NCI-H2081 (cell line): ENCODE measurements at places on chromosomes 5 and 9.

- DNase-seq = no peak
Observed at GRCh38 chr5:135999406-136000139, 29.2 kb upstream of the TGFBI start.

DNA sequence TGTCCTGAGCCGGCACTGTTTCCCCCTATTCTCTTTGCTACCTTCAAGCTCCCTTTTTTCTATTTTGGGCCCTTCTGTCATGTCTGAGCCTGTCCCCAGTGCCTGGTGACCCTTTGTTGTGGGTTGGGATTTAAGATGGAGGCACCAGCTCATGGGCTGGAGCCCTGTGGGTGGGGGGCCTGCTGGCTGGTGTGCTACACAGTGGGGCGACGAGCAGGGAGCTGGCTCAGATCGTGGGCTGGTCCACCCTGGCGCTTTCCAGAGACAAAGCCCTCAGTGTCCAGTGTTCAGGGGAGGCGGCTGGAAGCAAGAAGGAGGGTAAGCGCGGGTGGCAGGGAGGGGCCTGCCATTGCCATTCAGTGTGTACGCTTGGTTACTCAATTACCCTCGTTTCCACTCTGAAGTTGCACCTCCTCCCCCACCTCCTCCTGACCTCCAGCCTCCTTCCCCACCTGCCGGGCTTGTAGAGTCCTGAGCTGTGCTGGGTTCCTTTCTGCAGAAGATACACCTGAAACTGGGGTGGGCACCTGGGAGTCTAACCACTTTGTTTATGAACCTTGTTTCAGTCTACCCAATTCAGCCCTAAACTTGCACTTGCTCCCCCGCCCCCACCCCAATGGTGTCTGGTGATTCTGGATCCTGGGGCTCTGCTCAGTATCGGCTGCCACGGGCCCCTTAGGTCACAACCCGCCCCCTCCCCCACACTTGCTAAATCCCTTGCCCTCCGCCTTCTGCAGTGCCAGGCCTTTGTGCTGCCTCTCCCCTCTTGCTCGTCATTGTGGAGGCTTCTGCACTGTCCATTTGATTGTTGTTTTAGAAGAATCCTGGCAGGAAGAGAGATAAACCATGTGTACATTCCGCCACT is 49.9 kb downstream of the MVB12B start:
- peak; percentile 15 for DNase-seq

- DNase-seq = no peak
Observed at GRCh38 chr9:98010445-98010844, 27.3 kb downstream of the ANP32B start.

DNA sequence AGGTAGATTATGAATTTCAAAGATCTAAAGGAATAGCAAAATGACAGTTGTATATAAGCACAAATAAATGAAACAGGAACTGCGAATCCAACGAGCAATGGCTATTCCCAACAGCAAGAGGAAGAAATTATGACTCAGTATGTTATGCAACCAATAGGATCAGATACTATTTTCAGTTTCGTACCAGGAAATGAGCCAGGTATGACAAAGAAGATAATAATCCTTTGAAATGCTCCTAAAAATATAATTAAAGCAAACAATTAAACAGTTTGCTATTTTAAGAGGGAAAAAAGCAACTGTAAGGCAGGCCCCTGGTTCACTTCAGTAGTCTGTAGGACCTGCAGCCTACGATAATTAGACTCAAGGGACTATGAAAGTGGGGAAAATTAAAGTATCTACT is 58.9 kb downstream of the AUH start:
- DNase-seq = no peak

GRCh38 chr9:4137234-4137633 is 162.6 kb downstream of the GLIS3 start:
- no peak for DNase-seq

DNA sequence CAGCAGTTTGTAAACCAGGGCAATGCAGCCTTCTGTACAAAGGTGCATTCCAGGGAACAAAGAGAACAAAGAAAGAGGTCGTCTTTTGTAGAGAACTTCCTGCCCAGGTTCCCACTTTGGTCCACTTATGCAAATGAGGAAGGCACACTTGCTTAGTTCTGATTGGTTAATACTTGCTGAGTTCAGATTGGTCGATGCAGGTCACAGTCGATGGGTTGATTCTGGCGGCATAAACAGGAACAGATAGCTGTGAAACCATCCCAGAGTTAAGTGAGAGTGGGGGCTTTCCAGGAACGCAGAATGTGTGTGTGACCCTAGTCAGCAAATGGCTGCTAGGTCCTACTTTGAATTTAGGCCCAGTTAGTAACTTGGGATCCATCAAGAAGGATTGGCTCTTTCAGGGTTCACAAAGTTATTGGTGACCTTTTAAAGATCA is 1.8 kb upstream of the ADAMTS13 start:
- no peak for DNase-seq

DNA sequence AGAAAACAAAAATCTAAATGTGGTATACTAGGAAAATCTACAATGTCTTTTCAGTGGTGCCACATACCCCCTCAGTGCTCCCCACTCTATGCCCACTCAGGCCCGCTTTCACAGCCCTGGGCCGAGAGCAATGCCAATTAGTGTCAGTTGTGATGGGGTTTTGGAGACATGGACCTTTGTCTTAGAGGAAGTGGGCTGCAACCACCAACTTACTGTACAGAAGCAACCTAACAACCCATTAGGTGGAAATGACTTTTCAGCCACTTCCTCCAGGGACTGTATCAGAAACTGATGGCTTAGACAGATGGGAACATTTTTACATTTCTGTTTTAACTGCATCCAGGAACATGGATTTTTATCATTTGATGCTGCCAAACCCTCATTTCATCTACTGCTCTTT is 268.0 kb downstream of the BNC2 start:
- no peak for DNase-seq

DNA sequence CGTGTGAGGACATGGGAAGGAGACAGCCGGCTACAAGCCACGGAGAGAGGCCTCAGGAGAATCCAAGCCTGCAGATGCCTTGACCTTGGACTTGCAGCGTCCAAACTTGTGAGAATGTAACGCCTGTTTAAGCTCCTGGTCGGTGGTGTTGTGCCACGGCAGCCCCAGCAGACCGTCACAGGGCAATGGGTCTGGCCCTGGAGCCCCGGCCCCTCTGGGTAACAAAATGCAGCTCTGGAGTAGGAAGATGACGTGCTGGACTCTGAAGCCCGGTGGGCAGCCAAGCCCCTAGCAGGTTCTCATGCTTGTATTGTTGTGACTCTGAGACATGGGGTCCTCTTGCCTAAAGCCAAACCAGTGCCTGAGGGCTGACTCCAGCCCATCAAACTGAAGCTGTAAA is 174.7 kb downstream of the IRX2 start:
- no peak for DNase-seq

- DNase-seq = no peak
Observed at GRCh38 chr5:30156156-30156555, 1037.3 kb upstream of the CDH6 start.

DNA sequence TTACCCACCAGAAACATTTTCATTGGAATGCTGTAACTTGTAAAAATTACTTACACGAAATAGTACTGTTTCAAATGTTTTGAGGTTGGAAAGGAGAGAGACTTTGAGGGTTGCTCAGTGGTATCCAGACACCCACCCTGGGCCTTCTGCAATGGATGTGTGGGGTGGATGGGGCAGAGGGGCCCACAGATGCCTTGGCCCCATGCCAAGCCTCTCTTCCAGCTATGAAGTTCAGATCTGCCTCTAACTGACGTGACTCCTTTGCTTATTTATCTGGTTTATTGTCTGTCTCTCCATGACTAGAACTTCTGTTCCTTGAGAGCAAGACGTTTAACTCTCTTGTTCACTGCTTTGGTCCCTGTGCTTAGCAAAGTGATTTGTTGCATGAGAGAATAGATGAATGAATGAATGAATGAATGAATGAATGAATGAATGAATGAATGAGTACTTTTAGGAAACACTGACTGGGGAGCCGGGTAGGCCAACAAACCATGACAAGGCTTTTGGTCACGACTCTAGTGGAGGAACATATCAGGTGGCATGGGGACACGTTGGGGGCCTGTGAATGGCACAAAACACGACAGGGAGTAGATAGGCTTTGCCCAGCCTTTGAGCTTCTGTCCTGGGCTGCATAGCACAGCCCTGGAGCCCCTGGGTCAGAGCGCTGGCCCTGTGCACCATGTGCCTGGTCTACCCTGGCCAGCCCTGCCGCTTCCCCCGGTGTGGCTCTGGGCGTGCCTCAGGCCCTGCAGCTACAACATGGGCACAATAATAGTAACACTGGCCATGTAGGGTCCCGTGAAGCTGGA is 31.8 kb downstream of the AK8 start:
- DNase-seq = no peak

GRCh38 chr5:133229931-133230664 is 178.3 kb downstream of the HSPA4 start:
- no peak for DNase-seq

DNA sequence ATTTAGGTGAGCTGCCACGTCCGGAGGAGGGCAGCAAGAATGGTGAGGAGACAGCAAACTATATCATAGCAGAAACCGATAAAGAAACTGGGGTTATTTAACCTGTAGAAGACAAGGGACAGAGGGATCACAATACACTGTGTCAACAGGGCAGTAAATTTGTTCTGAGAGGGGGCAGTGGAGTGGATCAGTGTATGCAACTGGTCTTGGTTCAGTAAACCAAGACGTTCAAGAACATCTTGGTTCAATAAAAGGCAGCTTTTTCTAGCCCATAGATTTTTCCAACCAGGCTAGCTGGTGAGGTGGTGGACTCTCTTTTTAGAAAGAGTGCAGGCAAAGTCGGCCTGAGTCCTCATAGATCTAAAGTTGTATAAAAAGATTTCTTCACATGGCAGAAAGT is 55.3 kb downstream of the PLAC8L1 start:
- DNase-seq = no peak

DNA sequence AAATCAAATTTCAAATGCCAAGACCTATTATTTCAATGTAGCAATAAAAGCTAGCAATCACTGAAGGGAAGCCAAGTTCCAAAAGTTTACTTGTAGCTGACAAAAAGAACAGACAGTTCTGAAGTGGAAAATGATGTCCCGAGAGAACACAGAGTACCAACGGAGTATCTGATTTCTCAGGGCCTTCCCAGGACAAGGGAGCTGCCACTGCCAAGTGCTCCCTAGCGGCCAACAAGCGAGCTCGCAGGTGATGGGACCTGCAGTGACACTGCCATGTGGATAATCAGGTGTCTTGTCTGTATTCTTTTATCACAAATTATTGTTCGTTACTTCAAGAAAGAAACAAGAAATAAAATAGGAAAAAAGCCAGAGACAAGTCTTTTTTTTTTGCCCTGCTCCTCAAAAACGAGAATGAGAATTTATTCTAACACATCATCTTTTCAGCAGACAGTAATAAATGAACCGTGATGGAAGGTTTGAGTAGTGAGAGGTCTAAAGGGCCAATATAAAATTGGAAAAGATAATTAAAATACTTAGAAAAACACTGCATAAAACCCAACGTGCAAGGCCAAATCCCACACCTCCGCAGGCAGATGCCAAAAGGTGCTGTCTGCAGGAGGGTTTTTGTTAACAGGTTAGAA is 159.4 kb downstream of the MYO10 start:
- DNase-seq = peak; percentile 61

DNA sequence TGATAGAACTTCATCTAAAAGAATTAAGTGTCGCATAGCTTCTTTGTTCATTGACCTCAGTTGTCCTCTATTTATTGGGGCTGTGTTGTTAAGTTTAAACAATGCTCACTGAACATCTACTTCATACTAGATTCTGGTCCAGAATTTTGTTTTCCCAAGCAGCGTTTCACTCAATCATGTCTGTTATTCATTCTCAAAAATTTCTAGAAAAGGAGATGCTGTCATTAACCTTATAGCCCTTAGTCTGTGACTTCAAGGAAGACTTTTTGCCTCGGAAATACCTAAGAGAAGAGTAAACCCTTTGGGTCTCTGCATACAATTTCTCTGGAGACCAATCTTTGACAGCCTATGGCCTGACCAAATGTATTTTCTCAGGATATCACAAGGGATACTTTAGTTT is 171.7 kb downstream of the FGF1 start:
- no peak for DNase-seq

DNA sequence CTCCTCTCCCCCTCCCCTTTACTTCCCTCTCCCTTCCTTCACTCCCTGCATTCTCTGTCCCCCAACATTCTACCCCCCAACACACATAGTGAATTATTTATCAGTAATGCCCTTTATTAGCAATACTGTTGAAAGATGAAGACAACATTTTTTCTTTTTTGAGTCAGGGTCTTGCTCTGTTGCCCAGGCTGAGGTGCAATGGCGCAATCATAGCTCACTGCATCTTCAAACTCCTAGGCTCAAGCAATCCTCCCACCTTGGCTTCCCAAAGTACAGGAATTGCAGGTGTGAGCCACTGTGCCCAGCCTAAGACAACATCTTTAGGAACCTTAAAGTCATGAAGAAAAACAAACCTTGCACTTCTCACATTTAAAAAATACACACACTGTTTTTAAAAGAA is 130.6 kb downstream of the ZNF462 start:
- no peak for DNase-seq
